ENCODE measurements at places on chromosomes 6 and 20.

- DNase-seq: no peak
Measured at GRCh38 chr6:13581700-13582229, 7.4 kb downstream of the SIRT5 start.

DNA sequence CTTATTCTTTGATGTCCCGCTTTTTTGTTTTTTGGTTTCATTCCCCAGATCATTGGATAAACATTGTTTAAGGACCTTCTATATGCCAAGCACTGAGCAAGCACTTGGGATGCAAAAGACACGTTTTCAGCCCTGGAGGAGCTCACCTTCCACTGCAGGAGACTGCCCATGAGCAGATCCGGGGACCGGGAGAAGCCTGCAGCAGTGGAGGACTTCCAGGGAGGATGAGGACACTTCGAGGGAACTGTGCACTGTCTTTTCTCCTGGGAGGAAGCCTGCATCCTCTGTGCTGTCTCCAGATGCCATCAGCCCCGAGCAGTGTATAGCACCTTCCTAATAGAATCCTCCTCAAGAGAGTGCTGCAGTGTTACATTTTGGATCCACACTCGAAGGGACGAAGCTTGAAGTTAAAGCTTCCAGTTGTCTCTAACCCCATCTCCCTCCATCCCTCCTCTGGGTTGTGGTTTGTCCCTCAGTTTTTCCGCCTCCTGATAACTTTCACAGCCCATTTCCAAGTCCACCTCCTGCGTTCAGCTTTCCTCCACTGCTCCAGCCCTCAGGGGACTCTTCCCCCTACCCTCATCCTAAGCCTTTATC is 5.8 kb upstream of the KCNG1 start:
- DNase-seq: no peak

- no peak for DNase-seq
Measured at GRCh38 chr6:12844284-12845223, 128.0 kb downstream of the PHACTR1 start.

- no peak for DNase-seq
Measured at GRCh38 chr6:34455831-34456230, 10.0 kb upstream of the PACSIN1 start.

GRCh38 chr20:12925210-12925755 is 83.5 kb upstream of the SPTLC3 start:
- peak; percentile 28 for DNase-seq

GRCh38 chr6:75203721-75204120 is 2.1 kb downstream of the COL12A1 start:
- DNase-seq: no peak

Data from GM04503 (cell line).